Activated CD4-positive, alpha-beta T cell treated with anti-CD3 and anti-CD28 coated beads, Interleukin-2, amount 50 U/mL, for 1 hour (primary cell): ENCODE measurements at places on chromosomes 7 and 10.

- DNase-seq, result no peak
Measured at GRCh38 chr10:13892001-13892491, 305.3 kb downstream of the PRPF18 start.

DNA sequence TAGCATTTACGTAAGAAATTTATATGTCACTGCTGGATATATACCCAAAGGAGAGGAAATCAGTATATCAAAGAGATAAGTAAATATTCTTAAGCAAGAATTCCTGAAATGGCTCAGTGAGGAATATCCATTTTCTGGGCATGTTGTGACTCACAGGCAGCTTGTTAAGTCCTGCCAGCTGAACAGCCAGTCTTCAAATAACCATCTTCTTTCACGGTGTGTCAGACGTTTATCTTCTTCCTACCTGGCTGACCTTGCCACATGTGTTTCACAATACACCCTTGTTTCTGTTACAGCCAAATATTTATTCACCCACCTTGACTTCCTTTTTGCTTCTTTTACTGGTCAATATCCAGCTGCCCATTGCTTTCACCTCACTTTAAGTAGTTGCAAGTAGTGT is 648.1 kb downstream of the ANKRD7 start:
- no peak for DNase-seq

GRCh38 chr10:131806146-131806545 is 94.7 kb upstream of the PPP2R2D start:
- DNase-seq, result no peak

DNA sequence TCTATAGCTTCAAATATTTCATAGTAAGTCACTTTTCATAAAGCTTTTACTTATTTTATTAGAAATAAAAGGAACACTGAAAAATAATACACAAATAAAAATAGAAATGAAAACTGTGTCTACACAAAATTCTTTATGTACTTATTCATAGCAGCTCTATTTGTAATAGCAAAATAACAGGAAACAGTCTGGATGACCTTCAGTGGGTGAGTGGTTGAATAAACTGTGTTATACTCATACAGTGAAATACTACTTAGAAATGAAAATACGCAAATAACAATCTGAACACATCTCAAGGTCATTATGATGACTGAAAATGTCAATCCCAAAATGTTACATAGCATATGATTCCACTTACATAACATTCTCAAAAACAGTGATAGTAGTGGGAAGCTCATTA is 138.7 kb upstream of the PCLO start:
- no peak for DNase-seq

GRCh38 chr7:25911738-25912607 is 240.0 kb upstream of the NFE2L3 start:
- DNase-seq, result no peak

DNA sequence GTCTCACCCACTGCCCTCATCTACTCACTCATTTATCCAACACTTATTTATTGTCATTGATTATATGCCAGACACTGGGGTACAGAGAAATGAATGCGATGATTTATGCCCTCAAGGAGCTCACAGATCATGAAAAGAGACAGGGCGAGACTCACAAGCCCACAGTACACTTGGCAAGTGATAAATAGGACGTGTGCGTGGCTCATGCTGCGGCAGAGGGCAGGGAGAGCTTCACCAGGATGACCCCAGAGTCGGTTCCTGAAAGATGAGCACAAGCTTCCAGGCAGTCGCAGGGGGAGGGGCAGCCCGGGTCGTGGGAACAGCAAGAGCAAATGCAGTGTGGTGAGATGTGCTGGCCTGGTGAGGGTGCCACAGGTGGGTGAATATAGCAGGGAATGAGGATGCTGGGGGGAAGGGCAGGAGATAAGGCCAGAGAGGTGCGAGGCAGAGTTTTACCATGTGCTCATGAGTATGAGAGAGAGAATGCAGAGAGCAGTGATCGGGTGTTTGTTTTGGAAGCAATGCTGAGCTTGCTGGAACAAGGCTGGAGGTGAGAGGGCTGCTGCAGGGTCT is 70.9 kb downstream of the ATXN7L1 start:
- DNase-seq, result no peak

DNA sequence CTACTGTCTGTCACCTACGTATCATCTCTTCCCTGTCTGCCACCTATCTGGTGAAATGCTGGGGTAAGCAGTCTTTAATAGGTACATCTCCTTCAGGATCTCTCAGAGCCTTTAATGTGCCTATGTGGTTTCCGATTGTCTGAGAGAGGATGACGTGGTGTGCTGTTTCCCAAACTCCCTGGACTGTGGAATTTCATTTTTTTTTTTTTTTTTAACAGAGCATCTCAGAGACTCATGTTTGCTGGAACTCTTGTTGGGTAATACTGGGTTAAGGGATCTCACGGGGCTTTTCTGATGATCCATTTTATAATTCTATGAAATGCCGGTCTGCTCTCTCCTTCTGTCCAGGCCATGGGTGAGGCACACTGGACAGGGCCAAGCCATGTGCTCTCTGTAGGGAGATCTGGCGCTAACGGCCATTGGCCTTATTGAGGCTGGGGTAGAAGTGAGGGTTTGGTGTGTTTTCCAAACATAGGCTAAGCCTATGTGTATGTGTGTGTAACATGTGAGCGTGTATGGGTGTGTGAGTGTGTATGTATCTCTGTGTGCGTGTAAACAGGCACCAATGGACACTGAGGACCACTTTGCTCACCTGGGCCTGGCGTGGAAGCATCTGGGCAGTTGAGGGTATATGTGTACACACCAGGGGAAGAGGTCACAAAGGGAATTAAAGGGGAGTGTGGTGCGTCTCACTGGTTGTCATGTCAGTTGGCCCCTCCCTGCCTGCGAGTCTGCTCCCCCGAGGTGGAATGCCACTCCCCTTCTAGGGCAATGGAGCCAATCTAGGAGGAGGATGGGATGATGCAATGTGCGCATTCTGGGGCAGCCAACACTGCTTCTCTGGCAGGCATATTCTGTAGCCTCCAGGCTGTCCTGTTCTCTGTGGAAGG is 7.8 kb downstream of the ADRA2A start:
- no peak for DNase-seq

DNA sequence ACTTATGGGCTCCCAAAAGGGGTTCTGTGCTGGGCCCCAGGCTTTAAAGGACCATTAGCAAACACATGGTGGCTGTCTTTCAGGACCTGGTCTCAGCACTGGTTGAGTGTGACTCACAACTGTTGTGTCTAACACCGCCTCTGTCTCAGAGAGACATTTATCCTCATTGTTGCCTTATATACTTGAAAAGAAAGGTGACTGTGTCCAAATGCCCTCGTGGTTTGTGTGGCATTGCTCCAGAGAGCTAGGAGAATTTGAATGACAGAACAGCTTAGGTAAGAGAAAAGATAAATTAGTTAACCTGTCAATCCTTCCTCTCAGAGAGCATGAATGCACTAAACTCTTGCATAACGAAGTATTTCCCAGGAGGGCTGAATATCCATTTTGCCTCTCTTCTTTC is 14.5 kb upstream of the FAM13C start:
- DNase-seq, result no peak

GRCh38 chr7:131325179-131325840 is 2.4 kb upstream of the MKLN1 start:
- DNase-seq, result no peak

DNA sequence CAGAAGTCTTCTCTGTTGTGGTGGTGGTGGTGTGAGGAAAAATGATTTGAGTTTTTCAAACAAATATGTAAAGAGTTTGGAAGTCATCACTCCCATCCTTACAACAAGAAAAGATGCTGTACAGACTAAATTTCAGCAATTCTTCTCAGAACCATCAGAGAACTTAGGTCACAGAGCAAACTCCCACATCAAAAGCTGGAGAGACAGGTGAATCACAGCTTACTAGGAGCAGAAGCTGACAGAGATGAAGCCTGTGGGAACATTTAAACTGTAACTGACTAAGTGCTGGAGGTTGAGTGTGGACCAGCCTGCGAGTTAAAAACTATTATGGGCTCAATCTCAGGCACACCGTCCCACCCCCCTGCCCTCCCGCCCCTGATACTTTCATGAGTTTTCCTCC is 97.3 kb downstream of the AKR1D1 start:
- DNase-seq, result no peak

GRCh38 chr7:37352974-37353948 is 95.4 kb downstream of the ELMO1 start:
- peak; percentile 66 for DNase-seq

- DNase-seq, result no peak
Measured at GRCh38 chr7:136859803-136860202, 8.6 kb upstream of the CHRM2 start.
